ENCODE measurements at places on chromosomes 3 and 15. TPM values are rescaled to one million over a fixed set of nuclear protein-coding genes. Genes with fewer than 3 reads are reported as not detected.

- no peak for DNase-seq
Observed at GRCh38 chr15:79898369-79898768, 1.6 kb upstream of the MTHFS start.

GRCh38 chr3:177817751-177818150, 620.5 kb upstream of the TBL1XR1 start:
- no peak for DNase-seq

DNA sequence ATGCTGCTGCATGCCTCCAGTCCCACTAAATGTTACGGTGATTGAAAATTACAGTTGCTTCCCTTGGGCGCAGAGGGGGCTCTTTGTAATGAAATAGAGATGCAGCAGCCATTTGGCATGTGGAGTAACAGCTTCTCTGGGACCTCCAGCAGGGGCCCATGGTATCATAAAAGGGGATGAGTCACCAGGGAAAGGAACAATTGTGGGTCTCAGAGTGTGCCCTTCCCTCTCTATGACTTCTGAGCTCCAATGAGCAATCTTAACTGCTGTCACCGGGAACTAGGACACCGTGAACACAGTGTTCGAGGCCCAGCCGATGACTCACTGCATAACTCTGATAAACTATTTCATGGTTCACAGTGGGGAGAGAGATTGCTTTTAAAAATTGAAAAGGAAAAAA, 164.8 kb upstream of the NUDT16 start:
- peak; percentile 16 for DNase-seq

GRCh38 chr15:80034629-80035028, 24.8 kb upstream of the ZFAND6 start:
- DNase-seq, result no peak

- peak; percentile 30 for DNase-seq
Observed at GRCh38 chr3:194690501-194691372, 5.1 kb downstream of the FAM43A start.

GRCh38 chr3:58419780-58420507, 13.7 kb downstream of the PDHB start:
- peak; percentile 17 for DNase-seq

- DNase-seq, result no peak
Observed at GRCh38 chr3:163943664-163944063, 1134.6 kb downstream of the SI start.

DNA sequence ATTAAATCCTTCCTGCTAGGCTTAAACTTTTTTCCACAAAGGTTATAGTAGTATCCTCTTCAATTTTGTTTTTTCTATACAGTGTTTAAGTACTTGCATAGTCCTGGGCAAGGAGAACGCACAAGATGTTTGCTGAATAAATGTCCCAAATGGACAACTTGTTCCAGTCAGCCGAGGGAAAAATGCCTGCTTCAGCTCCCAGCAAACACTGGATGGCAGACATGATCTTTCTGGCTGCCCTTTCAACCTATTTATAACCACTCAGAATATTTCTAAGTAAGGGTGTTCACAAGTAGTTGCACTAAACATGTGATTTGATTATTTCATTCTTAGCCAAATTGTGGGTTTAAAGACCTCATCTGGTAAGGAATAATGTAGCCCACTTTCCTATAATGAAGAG, 29.8 kb downstream of the GNB4 start:
- DNase-seq, result peak; percentile 34

DNA sequence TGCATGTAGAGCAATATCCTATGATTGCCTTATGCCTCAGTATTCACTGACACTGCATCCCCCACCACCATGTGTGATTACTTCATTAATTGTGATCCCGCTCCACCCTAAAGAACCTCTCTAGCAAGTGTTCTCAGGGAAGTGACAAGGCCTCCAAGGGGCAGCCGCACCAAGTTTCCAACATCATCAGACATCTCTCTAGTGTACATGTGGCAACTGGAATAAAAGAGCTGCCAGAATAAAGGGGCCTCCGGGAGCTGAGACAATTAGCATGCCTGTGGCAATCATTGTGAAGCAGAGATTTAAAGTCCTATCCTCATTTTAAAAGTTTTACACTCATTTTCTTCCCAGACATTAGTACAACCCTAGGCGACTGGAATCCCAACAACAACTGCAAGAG, 902.1 kb upstream of the SEMA6D start:
- no peak for DNase-seq

DNA sequence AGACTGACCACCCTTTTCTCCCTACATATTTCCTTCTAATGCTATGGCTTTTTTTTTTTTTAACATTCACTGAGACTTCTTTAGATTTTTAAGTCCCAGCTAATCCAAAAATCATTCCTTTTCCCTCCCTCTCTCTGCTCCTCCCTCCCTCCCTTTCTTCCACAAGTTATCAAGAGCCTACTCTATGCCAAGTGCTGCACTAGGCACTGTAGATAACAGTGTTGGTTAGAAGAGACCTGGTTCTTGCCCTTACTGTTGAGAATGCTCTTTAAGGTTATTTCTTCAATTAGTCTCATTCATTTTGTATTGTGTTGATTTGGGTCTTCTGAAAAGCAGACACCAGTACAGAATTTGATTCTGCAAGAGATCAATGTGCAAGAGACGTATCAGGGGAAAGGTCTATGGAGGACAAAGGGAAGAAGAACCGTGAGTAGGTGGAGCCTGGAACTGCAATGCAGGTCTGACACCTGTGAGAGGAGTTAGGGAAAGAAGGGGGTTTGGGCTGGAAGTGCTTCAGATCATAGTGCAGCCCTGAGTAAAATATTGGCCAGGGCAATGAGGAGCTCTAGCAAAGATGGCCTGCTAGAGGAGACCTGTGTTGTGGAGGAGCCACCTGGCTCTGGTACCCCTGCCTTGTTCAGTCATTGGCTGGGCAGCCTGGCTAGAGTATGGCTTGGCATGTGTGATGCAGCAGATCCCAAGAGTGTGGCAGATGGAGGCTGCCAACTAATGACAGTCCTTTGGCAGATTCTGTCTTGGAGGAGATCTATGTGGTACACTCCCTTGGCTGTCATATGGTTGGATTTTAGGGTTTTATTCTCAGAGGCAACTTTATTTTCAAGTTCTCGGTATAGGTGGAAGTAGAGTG, 9.7 kb upstream of the PCOLCE2 start:
- DNase-seq, result no peak

- DNase-seq, result no peak
Observed at GRCh38 chr15:28154283-28154682, 55.2 kb upstream of the OCA2 start.

Gene PIGZ
- 1.2 TPM for polyA plus RNA-seq

Gene C3orf85
- polyA plus RNA-seq, result not detected

Gene XIRP1
- 0.07 TPM for polyA plus RNA-seq

Gene TUBGCP4
- polyA plus RNA-seq, result 31.1 TPM

Gene TTLL13
- not detected for polyA plus RNA-seq

All from K562 (cell line).